Muscle of leg (tissue), 16 donors: ENCODE measurements at places on chromosomes 12 and 14.

- no peak for DNase-seq
Observed at GRCh38 chr14:96182546-96182945, 22.1 kb upstream of the BDKRB2 start.

DNA sequence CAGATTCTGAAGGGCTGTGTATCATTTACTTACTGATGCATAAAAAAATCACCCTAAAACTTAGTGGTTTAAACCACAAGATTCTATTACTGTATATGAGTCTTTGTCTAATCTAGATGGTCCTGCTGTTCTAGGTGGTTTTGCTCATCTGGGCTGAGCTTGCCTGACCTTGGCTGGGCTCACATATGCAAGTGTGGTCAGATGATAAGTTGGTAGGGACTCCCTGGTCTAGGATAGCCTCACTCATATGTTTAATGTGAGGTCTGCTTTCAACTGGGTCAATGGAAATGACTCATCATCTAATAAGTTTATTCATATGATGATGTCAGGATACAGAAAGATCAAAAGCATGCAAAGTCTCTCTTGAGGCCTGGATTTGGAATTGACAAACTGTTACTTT is 887.8 kb downstream of the TRHDE start:
- no peak for DNase-seq

- DNase-seq: peak; percentile 18
Observed at GRCh38 chr12:90630006-90630405, 325.0 kb downstream of the CCER1 start.

- no peak for DNase-seq
Observed at GRCh38 chr12:9607716-9608115, at the start of gene KLRB1. Gene KLRB1 (minus strand): TSS chr12:9607916. CDS start chr12:9607839, 77 bp downstream.

DNA sequence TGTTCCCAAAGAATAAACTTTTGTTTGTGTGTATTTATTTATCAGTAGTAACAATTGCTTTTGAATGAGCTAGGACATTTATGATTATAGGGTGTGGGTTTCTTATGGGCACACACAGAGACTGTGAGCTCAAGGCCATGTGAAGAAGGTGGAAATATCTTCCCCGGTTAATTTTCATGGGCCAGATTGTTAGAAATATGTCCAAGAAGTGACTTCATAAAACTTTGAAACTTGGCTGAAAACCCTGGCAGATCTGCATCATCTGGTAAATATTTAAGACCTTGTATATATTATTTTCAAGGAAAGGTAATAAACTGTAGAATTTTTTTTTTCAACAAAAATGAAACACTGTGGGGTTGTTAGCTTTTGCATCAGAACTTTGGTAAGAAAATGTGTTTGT is 53.5 kb upstream of the RNU6-8 start:
- peak; percentile 89 for DNase-seq

- no peak for DNase-seq
Observed at GRCh38 chr12:101053203-101053602, 156.8 kb downstream of the SLC5A8 start.
